ENCODE measurements at places on chromosomes 1 and 21.
A peak's percentile ranks its signal among the peaks of the same experiment; 100 is the strongest.

GRCh38 chr1:226702318-226702956, 36.6 kb downstream of the ITPKB start:
- DNase-seq, result peak; percentile 45

DNA sequence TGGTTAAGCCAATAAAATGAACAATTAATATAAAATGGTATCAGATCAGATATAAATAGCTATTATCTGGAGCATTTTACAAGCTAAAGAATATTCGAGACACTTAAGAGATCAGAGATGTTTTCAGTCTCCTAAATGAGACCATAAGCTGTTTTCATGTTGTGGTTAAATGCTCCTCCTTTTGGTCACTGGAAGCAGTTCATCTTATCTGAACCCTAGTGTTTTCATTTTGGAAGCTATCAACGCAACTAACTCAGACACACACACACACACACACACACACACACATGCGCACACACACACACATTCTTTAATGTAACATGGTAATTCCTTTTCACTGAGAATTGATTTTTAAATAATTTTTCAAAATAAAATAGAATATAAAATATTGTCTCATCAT, 10.0 kb upstream of the LRRC8C start:
- no peak for DNase-seq

DNA sequence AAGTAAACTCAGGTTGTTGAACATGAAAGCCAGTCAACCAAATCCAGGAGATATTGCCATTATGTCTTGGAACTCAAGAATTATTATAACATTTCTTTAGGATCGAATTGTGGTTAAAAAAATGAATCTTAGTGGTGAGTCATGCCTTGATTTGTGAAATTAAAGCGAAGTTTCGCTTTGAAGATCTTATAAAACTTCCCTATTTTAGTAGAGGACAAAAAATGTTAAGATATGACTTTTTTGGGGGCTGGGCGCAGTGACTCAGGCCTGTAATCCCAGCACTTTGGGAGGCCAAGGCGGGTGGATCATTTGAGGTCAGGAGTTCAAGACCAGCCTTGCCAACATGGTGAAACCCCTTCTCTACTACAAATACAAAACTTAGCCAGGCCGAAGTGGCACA, 39.5 kb upstream of the PTBP2 start:
- no peak for DNase-seq

DNA sequence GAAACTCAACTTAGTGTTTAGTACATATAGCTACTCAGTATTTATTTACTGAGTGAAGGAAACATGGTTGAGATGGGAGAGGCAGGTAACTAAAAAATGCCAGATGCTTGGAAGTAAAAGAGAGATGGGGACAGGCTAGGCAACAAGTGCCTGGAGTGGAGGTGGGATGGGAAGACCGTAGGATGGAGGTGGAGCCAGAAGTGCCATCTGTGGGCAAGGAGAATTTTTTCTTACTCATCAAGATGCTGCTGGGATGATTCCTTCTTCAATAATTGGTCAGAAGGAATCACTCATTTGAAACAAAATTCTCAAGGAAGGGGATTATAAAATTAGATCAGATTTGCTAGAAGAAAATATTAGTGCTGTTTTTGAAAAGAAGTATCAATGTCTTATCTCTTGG, 72.9 kb downstream of the IFI44 start:
- no peak for DNase-seq

DNA sequence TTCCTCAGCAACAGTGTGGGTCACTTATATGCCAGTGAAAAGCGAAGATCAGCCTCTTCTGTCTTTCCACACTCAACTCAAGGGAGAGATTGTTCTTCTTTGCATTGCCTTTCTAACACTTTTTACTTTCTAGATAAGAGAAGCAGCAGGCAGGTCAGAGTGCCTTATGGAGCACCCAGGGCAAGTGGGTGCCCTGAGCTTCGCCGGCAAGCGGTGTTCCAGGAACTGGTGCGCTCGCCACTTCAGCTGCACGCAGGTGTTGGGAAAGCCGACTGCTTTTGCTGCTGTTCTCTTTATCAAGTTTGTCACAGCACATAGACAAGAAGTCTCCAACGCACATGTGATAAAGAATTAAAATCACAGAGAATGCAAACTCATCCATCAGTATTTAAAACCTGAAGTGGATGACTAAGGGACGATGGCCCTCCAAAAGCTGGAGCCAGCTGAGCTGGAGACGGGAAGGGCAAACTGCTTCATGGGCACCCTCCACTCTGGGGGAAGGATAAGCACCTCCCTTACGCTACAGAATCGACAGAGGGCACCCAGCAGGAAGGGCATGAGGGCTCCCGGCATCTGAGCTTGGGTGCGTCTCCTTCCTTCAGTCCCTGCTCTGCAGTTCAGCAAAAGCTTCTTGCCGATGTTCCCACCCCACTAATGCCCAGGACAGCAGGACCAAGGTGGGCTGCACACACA, 20.7 kb downstream of the UBE2G2 start:
- DNase-seq, result no peak

DNA sequence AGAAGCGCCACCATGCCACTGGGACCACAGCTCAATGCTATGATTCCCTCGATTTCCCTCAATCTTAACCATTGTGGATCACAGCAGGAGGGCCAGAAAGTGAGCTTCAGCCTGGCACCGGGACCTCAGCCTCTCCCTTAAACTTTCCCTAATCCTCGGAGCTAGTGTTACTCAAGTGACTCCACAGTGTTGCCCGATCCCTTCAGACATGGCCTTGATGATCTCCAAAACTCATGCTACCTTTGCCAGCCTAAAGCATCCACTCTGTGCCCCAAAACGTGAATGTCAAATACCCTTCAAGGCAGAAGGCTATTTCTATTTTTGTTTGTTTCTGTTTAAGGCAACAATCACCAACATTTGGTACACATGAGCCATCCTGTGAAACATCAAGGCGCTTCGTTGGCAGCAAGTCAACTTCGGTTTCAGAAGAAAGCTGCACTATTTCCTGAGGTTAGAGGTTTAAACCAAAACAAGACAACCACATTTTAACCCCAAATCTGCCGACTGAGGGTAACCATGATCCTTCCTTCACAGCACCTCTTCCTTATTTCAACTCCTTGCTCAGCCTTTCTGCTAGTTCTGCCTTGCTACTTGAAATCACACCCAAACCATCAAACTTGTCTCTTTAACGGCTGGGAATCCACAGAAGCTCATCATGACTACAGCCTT, 94.4 kb upstream of the KRTAP19-8 start:
- no peak for DNase-seq

GRCh38 chr1:200226969-200227303, 182.9 kb downstream of the ZNF281 start:
- no peak for DNase-seq

DNA sequence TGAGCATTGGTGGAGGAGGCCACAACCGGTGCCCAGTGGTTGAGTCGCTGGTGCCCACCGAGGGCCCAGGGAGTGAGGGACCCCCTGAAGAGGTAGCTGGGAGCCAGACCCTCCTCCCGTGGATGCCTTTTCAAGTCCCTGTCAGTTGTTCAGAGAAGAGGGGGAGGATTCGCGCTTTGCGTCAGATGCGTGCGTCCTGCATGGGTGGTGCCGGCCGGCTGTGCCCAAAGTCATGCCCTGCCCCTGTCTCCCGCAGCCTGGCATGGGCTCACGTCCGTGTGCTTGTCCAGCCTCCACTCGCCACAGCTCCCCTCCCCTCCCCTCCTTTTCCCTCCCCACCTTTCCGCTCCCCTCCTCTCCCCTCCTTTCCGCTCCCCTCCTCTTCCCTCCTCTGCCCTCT, 45.2 kb downstream of the PRKCZ start:
- no peak for DNase-seq

GRCh38 chr1:202547215-202547614, 163.0 kb downstream of the SYT2 start:
- DNase-seq, result no peak

DNA sequence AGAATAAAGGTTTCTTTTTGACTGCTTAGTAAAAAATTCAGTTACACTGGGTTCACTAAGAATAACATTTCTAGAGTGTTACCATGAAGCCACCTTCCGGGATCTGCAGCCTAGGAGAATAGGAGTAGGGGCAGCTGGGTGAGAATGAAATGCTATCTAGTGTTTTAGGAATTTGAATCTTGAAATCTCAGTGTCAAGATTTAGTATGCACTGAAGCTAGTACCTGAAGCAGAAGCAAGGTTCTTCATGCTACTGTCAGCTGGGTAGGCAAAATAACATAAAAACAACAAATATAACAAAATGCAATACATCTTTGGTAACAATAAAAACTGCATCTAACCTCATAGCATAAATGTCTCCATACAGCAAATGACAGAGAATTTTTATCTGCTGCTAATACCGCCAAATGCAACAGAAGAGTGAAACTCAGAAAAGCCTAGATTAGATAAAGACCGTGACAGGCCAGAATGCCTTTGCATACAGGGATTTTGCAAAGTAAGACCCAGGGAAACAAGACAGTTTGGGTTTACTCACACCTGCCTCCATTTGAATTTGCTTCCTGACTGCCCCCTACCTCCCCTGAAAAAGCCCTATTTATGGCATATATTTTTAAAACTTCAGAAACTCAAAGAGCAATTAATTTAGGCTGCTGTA, 58.2 kb downstream of the GADD45A start:
- DNase-seq, result no peak

GRCh38 chr1:156421062-156421938, 52.3 kb downstream of the RHBG start:
- DNase-seq, result no peak

GRCh38 chr1:110477967-110478640, 27.2 kb downstream of the PROK1 start:
- no peak for DNase-seq

GRCh38 chr1:225554216-225554812, 98.6 kb downstream of the ENAH start:
- DNase-seq, result no peak

GRCh38 chr1:233485385-233485784, 128.5 kb upstream of the KCNK1 start:
- no peak for DNase-seq

GRCh38 chr1:198535631-198536030, 4.8 kb downstream of the ATP6V1G3 start:
- DNase-seq, result no peak

- DNase-seq, result no peak
These were observed 3.2 kb downstream of the ANXA9 start for GRCh38 chr1:150985179-150985825.

DNA sequence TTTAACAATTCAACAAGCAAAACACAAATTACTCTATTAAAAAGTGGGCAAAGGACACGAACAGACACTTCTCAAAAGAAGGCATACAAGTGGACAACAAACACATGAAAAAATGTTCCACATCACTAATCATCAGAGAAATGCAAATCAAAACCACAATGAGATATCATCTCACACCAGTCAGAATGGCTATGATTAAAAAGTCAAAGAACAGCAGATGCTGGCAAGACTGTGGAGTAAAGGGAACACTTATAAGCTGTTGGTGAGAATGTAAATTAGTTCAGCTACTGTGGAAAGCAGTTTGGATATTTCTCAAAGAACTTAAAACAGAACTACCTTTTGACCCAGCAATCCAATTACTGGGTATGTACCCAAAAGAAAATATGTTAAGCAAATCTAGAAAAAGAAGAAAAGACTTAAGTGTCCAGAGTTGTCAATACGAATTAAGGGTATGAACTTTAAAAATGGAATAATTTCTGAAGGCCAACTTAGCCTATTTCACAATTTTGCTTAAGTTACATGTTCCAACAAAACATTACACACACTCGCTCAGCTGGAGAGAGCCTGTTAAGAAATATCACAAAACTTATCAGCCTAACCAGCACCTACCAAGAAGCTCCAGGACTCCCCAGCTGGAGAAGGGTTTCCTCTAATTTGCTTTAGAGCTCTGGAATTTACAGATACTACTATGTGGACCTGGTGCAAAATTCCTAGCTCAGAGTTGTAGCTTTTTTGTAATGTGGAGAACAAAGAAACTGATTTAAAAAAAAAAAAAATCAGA, 232.1 kb downstream of the DUSP10 start:
- DNase-seq, result no peak

GRCh38 chr1:37105911-37106310, 71.6 kb upstream of the GRIK3 start:
- DNase-seq, result no peak

DNA sequence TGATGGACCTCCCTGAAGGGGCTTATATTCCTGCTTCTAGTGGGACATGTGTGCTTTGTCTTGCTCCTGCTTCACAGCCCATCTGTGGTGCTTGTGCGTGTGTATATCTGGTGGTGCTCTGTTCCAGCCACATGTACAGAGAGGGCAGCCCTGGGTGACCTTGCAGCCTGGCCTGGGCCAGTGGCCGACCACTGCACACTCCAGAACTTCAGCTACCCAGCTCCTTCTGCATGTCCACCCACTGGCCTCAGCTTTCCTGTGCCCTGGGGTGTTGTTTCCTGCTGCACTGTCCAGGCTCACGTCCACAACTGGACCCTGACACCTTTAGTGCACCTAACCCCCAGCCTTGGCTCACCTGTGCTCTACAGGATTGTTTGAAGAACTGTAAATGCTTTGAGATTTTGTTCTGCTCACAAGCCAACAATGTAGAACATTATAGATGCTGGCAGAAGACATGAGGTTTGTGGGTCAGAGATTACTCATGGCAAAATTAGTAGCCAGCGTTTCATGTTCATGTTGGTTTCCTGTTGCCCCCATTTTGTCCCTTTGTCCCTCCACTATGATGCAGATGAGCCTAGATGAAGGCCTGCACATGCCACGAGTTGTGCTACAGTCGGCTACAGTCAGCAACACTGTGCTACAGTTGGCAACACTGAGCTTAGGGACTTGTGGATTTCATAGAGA, 5.3 kb upstream of the S100B start:
- peak; percentile 37 for DNase-seq

DNA sequence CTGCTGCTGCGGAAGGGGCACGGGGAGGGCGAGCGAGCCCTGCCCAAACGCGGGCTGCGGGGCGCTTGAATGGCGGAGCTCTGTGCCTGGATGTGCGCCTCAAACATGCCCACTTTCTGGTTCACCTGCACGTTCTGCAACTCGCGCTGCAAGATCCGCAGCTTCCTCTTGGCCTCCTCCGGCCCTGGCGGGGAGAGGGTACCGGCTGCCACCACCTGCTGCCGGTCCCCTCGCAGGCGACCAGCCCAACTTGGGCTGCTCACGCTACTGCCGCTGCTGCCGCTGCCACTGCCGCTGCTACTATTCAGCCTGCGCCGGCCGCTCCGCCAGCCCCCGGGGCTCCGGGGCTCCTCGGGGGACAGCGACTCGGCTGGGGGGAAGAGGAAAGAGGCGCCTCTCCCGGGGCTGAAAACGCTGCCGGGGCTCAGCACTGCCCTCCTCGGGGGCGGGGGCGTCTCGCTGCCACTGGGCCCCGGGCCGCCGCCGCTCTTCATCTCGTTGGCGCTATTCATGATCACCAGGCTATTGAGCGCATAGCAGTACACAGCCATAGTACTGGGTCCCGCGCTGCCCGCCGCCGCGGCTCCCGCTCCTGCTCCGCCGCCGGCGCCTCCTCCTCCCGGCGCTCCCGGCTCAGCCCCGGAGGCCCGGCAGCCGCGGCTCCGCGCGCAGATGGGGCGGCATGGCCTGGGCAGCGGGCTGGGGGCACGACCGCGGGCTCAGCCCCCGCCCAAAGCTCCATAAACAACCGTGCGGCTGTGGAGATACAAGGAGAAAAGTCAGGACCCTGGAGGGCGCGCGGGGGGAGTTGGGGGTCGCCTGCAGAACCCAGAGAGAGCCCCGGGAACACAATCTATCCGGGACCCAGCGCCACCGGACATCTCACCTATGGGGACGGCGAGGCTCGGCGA, 1.9 kb downstream of the ITPKB start:
- DNase-seq, result no peak
